Fibroblast of lung (primary cell): ENCODE measurements at places on chromosomes 12 and 14.

GRCh38 chr12:92740411-92740810 lies 37.6 kb downstream of the PLEKHG7 start:
- no peak for DNase-seq

DNA sequence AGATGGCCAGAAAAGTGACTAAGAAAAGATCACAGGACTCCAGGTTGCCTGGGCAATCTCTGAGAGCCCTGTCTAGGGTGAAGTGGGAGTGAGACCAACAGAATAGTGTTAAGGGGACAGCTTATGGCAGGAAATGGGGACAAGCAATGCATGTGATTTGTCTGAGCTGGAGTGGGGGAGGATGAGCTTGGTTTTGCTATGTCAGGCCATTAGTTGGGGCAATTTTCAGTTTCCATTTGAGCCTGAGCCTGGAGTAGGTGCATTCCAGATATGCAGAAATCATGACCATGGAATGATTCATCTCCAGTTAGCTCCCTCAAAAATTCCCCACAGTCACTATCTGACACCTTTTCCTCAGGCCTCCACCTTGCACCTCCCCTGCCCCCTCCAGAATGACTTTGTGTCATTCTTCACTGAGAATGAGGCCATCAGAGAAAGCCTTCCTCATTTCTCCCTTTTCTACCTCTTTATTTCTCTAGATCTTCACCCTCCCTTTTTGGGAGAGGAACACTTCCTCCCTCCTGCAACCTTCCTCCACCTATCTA lies 150.9 kb upstream of the PLEKHG7 start:
- DNase-seq: peak; percentile 82

- DNase-seq: no peak
These were observed 226.0 kb downstream of the AEBP2 start for GRCh38 chr12:19665121-19665900.

DNA sequence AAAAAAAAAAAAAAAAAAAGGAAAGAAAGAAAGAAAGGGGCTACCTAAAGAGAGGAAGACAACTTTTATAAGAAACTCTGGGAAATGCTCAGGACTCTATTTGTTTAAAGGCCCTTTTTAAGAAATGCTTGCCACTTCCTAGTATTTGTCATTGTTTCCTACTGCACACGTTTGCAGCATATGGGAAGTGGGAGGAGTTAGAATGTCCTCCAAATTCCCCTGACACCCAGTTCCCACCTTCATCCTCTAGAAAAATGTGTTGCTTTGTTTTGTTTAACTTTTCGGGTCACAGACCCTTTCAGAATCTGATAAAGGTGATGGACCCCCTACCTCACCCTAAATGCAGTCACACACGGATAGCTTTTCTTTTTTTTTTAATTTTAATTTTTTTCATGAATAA lies 40.8 kb downstream of the NINJ2 start:
- no peak for DNase-seq

GRCh38 chr14:84446250-84446649 lies 1083.7 kb upstream of the FLRT2 start:
- no peak for DNase-seq

DNA sequence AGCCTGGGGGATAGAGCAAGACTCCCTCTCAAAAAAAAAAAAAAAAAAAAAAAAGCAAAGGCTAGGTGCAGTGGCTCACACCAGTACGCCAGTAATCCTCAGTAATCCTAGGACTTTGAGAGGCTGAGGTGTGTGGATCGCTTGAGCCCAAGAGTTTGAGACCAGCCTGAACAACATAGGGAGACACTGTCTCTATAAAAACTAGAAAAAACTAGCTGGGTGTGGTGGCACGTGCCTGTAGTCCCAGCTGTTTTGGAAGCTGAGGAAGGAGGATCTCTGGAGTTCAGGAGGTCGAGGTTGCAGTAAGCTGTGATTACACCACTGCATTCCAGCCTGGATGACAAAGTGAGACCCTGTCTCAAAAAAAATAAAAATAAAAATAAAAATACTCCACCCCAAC lies 8.9 kb upstream of the RBM25 start:
- DNase-seq: no peak
